ENCODE measurements at places on chromosomes 16 and 17.

- DNase-seq = no peak
These were observed 26.7 kb downstream of the FA2H start for GRCh38 chr16:74747716-74748615.

- DNase-seq = no peak
These were observed 1.8 kb downstream of the HOXB7 start for GRCh38 chr17:48609033-48609432.

GRCh38 chr16:65069065-65069464, 52.8 kb downstream of the CDH11 start:
- no peak for DNase-seq

DNA sequence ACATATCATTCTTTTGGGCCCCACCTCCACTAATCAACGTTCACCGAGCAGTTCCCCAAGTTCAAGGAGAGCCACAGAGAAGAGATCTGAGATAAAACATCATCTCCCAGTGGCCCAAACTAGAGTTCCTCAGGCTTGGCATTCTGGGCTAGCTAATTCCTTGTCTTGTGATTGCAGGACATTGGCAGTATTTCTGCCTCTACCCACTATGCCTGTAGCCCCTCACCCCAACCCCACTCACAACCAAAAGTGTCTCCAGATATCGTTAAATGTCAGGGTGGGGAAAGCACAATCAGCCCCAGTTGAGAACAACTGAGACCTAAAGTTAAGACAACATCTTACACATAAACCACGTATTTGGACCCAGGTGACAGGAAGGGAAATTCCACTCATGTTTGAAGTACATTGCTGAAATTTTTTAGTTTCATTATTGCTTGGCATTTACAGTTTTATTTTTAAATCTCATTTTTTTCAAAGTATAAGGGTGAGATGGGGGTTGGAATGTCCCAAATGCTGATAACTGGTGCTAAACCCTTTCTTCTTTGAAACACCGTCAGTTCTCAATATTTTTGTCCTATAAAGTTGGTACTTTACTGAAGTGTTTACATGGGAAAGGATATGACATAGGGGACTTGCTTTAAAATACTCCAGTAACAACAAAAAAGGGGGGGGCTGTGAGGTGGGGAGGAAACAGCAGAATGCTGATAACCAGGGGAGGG, 13.6 kb downstream of the ZC3H7A start:
- DNase-seq = no peak

DNA sequence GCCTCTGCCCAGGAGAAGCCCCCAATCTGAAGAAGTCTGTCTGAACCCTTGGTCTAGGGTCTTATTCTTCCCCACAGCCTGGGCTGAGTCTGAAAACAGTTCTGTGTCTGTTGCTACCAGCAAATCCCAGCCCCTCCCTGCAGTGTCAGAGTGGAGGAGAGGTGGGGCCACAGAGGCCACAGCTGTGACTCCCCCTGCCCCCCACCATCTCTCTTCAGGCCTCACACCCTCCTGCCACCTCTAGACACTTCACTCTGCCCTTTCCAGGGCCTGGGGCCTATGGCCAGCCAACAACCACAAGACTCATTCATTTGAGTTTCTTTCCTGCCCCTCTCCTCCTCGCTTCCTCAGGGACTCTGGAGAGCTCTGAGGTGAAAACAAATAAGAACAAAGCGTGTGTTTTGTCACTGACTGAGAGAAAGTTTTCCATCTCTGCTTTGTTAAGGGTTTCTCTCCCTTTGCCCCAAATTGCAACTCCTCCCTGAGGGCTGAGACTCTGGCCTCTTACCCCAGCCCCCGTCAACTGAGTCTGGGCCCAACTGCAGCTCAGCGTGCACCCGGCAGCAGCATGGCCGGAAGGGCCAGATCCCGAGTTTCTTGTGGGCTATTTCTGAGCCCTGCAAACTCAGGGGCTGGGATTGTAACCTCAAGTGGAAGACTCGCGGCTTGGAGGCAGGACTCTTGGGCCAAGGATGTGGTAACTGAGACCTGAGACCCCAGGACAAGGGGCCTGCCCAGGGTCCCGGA, 13.2 kb downstream of the C17orf50 start:
- no peak for DNase-seq

- no peak for DNase-seq
These were observed 56.3 kb upstream of the GNG13 start for GRCh38 chr16:856811-857210.

GRCh38 chr16:50610331-50611262, 62.4 kb downstream of the NKD1 start:
- DNase-seq = no peak

DNA sequence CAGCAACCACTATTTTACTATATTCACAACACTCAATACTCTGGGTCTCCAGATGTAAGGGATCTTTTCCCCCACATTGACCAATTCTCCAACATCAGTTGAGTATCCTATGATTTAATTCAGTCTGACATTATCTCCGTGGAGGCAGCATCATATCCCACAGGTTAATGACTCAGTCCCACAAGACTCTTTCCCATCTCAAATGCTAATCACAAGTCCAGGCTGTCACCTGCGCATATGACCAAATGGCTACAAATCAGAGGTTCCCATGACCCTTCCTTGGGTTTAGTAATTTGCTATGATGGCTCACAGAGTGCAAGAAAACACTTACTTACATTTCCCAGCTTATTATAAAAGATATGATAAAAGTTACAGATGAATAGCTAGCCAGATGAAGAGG, 18.7 kb downstream of the ACSM3 start:
- no peak for DNase-seq

GRCh38 chr16:24139282-24139681, 116.9 kb upstream of the CACNG3 start:
- no peak for DNase-seq

DNA sequence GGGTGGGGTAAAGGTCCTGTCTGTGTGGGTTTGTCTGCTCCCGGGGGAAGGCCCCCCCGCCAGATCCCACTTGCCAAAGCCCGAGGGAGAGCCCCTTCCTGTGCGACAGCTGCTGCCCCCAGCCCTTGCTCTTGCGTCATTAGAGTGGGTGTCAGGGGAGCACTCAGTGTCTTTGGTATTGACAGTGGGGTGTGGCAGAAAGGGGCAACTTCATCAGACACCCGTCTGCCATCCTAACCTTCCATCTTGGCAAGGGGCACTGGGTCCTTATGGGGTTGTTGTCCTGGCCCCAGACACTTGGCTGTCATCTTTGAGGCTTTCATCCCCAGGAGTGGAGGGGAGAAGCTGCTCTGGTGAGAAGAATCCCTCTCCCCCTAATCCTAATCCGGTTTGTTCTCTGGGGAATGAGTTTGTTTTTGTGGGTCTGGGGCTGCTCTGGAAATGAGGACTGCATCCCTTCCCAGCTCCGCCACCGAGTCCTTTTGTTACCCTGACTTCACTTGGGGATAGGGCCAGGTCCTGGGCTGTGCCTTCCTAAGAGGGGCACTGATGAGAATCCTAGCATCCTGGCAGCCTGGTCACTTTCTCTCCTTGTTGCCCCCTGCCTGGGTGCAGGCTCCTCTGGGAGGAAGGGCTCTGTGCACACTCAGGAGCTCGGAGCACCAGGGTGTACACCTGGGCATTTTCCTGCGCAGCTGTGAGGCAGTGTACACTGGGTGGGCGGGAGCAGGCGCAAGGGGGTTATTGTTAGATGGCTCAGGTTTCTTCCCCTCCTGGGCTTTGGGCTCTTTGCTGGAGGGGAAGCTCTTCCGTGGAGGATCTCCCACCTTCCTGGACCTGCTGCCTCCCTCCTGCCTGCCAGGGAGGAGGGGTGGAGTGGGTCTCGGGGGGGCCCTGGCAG, 21.1 kb downstream of the GJD3 start:
- DNase-seq = no peak

DNA sequence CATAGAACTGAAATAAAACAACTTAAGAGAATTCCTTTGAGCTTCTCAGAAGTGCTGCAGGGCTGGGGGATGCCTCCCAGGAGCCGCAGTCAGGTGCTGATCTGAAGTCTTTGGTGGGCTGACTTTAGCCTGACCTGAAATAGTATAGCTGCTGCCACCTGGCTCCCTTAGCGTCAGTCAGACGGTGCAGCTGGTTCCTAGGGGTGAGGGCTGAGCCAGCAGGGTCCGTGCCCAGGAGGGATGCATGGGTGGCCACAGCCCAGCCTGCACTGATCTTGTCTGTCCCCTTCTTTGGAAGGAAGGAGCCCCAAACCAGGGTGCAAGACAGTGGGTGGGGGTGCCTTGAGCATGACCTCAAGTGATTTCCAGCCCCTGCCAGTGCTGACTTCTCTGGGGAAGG, 11.5 kb downstream of the MAPT start:
- DNase-seq = no peak

- DNase-seq = no peak
These were observed 5.3 kb upstream of the PPM1D start for GRCh38 chr17:60594734-60595133.

DNA sequence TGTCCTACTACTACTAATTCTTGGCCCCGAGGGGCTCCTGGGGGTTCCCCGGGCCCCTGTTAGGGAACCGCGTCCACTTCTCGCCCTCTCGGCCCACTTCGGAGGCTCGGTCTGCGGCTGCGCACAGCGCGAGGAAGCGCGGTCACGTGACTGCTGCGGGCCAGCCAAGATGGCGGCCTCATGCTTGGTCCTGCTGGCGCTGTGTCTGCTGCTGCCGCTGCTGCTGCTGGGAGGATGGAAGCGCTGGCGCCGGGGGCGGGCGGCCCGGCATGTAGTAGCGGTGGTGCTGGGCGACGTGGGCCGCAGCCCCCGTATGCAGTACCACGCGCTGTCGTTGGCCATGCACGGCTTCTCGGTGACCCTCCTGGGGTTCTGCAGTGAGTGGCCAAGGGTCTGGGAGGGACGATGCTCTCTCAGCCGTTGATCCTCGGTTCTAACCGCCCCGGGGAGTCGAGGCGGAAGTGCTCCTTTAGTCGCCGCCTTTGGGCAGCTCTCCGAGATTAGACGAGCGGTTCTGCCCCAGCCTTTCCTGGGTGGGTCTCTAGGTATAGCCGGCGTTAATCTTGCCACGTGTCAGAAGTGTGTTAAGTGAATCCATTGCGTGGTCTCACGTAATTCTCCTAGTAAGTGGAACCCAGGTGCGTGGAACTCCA, at the start of gene ALG1:
ALG1 (plus strand) TSS at position 163 of the 653 bp plus-strand sequence; CDS start at position 170, 7 bp downstream.
- DNase-seq = peak; percentile 87

DNA sequence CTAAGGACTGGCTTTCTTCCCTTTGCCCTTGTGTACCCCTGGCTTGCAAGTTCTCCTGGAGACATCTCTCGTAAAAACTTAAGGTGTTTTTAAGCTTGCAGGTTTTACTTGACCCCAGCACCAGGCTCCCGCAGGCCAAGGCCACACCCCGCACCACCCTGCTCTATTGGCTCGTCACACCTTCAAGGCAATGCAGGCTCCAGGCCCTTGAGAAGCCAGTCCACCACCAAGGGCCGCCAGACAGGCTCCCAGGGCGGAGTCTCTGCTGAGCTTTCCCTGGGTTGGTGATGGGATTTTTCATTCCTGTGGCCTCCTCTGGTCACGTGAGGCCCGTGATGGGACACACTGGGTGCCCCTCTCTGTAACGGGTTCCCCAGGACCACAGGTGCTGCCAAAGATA, 9.9 kb downstream of the CSNK1D start:
- no peak for DNase-seq

- no peak for DNase-seq
These were observed 19.7 kb downstream of the C16orf74 start for GRCh38 chr16:85731179-85731578.

GRCh38 chr17:7538050-7538449, 10.8 kb upstream of the TNFSF12 start:
- DNase-seq = no peak

GRCh38 chr17:18921912-18922451, 30.0 kb upstream of the SLC5A10 start:
- DNase-seq = no peak

GRCh38 chr17:58204796-58205195, 12.3 kb downstream of the EPX start:
- DNase-seq = no peak

GRCh38 chr17:13337864-13338371, 263.8 kb downstream of the HS3ST3A1 start:
- DNase-seq = no peak

GRCh38 chr16:65319621-65320231, 197.9 kb upstream of the CDH11 start:
- no peak for DNase-seq

DNA sequence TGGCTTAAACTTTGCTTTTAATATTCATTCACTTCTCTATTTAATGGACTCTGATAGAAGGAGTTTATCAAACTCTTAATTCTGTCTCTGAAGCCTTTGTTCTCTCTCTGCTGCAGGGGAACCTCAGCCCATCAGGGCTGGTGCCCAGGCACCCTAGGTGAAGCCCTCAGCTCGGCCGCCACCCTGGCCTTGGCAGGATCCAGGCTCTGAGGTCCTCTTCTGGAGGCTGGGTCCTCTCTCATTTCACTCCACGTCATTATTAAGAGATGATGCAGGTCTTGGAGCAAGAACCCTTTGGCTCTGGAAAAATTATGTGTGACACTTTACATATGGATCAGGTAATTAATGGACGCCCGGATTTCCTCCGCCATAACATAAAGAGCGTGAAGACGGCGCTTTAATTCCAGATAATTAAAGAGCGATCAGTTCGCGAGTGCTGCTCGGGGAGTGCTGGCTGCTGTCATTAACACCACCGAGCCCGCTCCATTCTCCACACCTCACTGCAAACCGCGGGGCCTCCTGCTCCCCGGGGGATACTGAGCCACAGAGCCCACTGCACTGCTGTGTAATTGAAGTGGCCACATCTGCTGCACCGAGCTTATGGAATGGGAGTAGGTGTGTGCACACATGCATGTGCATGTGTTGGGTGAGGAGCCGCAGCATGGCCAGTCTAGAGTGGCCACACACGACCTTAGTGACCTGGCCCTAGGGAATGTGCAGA, 259.4 kb upstream of the TNRC6C start:
- no peak for DNase-seq

DNA sequence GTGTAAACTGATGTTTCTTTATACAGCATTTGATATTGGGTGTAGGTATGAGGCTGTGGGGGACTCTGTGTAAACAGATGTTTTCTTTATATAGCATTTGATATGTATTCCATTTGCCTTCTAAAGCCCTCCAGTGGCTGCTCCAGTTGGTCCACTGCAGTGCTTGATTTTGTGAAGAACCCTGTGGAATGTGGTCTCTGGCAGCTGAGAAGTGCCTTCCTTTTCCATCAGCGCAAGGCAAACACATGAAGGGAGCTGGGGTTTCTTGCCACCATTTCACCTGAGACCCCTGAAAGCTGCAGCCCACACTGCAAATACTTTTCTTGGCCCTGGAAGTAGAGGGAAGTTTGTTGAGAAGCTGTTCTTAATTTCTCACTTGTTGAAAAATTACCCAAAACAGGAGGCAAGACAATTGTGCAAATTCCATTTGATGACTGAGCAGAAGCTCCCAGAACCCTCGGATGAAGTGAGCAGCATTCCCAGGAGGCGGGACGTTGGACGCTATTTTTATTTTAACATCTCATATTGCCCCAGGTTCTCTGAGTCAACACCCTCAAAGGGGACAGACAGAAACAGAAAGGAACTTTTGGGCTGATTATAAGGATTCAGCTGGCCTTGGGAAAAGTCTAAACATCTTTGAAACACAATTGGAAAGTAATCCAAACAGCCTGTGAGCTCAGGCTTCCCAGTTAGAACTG, 158.5 kb upstream of the RPH3AL start:
- no peak for DNase-seq
